NCI-H2171 (cell line): ENCODE measurements at places on chromosomes 1 and 21.
A peak's percentile ranks its signal among the peaks of the same experiment; 100 is the strongest.

- no peak for DNase-seq
Measured at GRCh38 chr1:226884116-226884625, 13.8 kb downstream of the PSEN2 start.

GRCh38 chr1:1087351-1088028 is 13.4 kb upstream of the RNF223 start:
- DNase-seq = no peak

- DNase-seq = no peak
Measured at GRCh38 chr1:156510709-156511108, 10.1 kb upstream of the MEF2D start.

GRCh38 chr1:160640359-160641123 is 6.3 kb downstream of the SLAMF1 start:
- no peak for DNase-seq

DNA sequence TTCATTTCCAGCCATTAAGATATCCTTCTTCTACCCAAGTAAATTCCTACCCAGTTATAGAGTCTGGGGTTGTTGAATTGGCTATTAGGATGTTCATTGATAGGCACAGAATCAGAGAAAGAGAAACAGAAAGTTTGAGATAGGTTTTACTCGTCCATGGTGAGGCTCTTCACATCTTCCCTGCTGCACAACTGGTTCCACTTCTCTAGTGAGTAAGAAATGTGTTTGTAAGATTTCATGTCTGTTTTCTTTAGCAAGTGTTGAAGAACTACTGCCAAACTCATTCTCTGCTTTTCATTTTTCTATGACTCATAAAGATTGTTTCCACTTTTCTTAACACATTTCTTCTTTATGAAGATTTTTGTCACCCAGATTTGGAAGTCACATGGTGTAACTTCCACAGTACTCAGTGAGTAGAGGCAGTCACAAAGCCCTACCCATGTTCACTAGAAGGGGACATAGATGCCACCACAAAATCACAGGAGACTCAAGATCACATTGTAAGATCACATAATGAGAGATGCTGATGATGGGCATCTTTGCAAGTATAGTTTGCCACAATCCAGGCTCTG is 152.3 kb downstream of the SNX7 start:
- DNase-seq = no peak

GRCh38 chr1:72281637-72282270 is 585 bp downstream of the NEGR1 start:
- DNase-seq = no peak

DNA sequence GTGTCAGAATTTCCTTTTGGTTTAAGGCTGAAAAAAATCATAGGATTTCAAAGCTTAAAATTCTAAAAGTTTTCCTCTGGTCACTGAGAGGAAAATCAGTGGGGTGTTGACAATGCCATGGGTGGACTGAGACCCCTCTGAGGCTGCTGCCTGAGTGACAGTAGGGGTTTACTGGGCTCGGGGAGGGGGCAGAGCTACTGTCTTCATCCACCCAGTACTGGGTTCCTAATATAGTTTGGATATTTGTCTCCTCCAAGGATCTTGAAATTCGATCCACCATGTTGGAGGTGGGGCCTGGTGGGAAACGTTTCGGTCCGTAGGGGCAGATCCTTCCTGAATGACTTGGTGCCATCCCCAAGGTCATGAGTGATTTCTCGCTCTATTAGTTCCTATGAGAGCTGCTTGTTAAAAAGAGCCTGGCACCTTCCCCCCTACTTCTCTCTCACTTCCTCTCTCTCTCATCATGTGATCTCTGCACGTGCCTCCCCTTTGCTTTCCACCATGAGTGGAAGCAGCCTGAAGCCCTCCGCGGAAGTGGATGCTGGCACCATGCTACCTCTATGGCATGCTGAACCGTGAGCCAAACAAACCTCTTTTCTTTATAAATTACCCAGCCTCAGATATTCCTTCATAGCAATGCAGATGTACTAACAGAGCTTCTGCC is 72.3 kb downstream of the MAP10 start:
- no peak for DNase-seq

- no peak for DNase-seq
Measured at GRCh38 chr1:56920591-56921001, 45.2 kb downstream of the C8B start.

GRCh38 chr21:42595283-42596187 is 57.9 kb upstream of the PDE9A start:
- DNase-seq = no peak

GRCh38 chr1:33347650-33347992 is 26.7 kb upstream of the A3GALT2 start:
- DNase-seq = no peak

GRCh38 chr1:242187816-242188215 is 188.9 kb upstream of the MAP1LC3C start:
- no peak for DNase-seq

- no peak for DNase-seq
Measured at GRCh38 chr1:23102289-23102688, 66.4 kb downstream of the LUZP1 start.

DNA sequence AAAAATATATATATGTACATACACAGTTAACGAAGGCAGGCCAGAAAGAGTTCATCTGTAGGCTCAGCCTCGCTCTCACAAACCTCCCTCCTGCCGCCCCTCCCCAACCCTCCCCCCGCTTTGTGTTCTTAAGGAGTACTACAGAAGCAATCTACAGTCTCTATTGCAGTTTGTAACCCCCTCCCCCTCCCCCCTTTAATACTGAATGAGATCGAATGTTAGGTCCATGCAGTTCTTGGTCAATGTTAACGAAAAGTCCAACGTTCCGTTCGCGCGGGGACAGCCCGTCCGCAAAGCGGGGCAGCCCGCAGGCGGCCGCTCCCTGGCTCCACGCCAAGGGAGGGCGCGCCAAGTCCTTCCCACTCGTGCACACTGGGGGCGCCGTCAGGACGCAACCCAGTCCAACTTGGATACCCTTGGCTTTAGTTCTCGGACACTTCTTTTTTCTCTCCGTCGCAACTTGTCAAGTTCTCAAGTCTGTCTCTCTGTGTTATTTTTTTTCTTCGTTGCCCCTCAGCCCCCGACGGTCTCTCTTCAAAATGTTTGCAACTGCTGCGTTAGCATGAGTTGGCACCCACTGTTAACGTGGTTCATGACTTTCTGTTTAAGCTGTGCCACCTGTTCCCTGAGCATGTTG is 2.2 kb downstream of the JUN start:
- DNase-seq = peak; percentile 55

DNA sequence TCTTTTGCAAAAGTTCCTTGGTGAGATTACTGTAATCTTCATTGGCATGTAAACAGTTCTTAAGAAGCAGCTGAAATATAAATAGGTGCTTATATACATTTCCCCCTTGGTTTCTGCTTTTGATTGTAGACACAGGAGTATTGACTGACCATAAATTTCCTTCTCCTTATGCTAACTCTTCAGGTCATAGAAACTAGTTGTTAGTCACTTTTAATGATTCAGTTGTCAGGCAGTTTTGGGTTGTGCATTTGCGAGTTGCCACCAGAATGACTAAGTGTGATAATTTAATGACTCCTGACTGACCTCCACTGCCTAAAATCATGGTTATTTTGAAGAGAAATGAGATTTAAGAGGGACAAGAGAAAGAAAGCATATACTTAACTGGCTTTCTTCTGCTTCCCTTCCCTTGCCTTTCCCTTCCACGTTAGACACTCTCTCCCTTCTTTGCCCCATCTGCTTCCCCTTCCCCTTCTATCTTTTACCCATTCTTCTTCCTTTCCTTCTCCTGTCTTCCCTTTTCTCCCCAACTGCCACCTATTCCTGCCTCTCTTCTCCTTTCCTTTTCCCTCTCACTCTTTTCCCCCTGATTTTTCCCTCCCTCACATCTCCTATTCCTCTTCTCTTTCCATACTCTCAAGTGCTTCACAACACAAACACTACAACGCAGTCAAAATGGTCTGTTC is 12.3 kb downstream of the ZMPSTE24 start:
- DNase-seq = no peak

DNA sequence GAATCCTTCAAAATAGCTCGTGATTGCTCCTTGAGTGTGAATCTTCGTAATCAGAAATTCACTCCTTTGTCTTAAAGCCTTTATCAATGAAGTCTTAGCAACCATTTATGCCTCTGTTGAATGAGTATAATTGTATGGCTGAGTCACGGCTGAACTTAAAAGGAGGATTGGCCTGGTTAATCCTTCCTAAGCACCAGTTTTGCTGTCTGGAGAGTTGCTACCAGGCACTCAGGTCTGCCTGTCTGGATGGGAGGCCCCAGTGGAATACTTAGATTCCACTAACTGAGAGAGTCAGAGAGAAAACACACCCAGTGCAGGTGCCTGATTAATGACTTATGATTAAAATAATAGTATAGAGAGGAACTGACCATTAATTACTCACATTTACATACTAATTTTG is 7.6 kb upstream of the HHAT start:
- no peak for DNase-seq

DNA sequence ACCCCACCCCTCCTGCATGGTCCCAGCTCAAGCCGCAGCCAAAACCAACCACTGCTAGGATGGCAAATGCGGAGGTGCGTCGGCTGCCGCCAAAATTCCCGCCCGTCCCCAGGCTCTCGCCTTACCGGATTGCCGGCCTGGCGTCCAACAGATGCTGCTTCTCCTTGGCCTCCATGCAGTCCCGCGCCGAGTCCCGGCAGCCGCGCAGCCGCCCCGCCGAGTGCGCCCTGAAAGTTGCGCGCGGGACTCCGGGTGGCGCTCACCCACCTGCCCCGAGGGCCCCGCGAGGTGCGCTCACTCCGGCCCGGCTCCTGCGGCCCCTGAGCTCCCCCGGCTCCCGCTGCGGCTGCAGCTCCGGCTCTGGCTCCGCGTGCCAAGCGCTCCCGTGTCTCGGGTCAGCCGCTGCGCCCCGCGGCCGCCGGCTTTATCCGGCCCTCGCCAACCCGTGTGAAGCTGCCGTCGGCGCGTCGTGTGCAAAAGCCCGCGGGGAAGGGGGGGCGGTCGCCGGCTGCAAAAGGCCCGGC is at the start of gene SLC30A2:
SLC30A2 (minus strand) TSS at position 397 of the 524 bp plus-strand sequence; CDS start at position 175, 222 bp downstream.
- no peak for DNase-seq

GRCh38 chr1:200363264-200363933 is 46.4 kb downstream of the ZNF281 start:
- DNase-seq = no peak

DNA sequence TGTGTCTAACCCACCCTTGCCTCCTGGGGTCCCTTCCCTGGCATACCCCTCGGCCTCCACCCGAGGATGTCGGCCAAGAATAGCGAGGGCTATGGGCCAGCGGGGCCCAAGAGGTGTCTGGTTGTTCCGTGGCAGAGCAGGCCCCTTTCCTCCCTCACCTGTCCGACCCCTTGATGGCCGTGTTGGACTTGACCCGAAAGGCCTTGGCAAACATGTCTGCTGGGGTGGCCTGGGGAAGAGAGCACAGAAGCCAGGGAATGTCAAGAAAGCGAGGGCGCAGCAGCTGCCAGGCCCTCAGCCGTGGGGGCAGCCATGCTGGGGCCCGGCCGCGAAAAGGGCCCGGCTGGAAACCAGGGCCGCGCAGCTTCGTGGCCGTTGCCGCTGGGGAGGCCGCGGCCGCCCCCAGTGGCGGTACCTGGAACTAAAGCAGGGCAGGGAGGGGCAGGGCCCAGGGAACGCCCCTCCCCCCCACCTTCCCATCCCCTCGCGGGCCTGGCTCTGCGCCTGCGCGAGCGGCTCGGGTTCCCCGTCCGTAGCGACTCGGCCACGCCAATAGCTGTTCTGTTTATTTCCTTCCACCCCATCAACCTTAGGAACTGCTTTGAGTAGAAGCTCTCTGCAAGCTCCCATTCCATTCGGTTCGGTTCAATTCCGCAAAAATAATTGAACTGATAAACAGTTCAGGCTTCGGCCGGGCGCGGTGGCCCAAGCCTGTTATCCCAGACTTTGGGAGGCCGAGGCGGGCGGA is at the start of gene EIF2D:
EIF2D (minus strand) TSS at position 337 of the 748 bp plus-strand sequence; CDS start at position 214, 123 bp downstream.
- DNase-seq = peak; percentile 91

DNA sequence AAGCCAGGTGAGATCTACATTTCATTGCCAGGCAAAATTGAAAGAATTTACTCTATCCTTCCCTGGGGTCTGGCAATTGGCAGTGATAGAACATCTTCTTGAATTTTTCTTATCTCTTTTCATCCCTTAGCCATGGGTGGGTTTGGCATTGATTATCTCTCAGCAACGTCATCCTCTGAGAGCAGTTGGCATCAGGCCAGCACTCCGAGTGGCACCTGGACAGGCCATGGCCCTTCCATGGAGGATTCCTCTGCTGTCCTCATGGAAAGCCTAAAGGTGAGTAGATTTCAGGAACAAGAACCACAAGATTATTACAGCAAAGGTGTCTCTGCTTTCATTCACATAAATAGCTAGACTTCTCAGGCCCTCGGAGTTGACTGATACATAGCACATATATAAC is 39.3 kb downstream of the NCF2 start:
- DNase-seq = no peak

GRCh38 chr1:26697978-26698849 is 2.4 kb downstream of the ARID1A start:
- peak; percentile 59 for DNase-seq

- DNase-seq = no peak
Measured at GRCh38 chr1:87844251-87844650, 515.6 kb downstream of the LMO4 start.

GRCh38 chr1:154404984-154405746 is at the start of gene IL6R:
IL6R (plus strand) TSS chr1:154405343; CDS start chr1:154405630, 287 bp downstream.
- DNase-seq = no peak

DNA sequence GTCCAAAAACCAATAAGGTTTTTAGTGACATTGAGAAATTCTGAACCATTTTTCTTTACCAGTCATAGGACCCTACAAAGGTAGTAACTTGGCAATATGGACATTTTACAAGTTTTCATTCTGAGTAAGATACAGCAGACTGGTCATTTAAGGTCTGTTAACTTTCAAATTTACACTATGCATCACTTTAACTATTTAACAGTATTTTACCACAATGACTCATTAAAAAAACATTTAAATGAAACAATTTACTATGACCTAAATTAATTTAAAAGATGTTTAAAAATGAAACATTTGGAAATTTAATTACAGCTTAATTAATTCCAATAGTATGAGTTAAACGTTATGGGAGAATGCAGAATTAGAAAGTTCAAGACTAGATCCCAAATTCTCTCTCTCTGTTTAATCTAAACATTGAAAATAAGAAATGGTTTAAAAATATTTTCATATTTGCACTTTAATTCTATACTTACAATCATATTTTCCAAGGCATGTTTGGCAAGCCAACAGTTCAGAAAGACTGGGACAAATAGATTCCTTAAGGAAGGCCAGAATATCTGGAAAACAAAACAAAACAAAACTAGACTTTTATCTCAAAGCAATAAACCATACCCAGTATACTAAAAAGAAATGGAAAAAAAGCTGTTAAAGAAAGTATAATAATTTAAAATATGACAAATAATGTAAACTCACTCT is 140.9 kb downstream of the KCNT2 start:
- no peak for DNase-seq

DNA sequence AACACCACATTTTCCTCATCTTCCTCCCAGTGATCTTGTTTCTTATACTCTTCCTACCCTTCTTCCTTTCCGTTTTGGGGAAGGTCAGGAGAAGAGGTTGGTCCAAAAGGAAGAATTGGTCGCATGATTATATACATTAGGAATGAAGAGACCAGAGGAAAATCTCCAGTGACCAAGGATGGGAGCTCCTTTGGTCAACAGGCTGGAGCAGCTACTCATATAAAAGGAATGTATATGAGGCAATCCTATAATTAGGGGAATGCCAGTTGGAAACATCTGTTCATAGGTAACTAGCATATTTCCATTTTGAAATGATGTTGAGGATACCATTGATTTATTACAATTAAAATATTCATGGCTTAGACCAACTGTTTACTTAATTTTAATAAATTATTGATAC is 114.5 kb downstream of the LRRC40 start:
- no peak for DNase-seq
